ENCODE measurements at places on chromosomes 11 and 22. TPM values are rescaled to one million over a fixed set of nuclear protein-coding genes. Genes with fewer than 3 reads are reported as not detected.

Gene ZBTB44
- 45.0 TPM for polyA plus RNA-seq

Gene ELFN2
- 1.9 TPM for polyA plus RNA-seq

Gene SLC22A6
- polyA plus RNA-seq = 19.9 TPM

Gene CNIH2
- polyA plus RNA-seq = 4.2 TPM

Gene OR51I1
- polyA plus RNA-seq = not detected

Gene DEUP1
- 0.98 TPM for polyA plus RNA-seq

Gene KCNJ1
- 86.3 TPM for polyA plus RNA-seq

Gene CHST1
- 15.1 TPM for polyA plus RNA-seq

Gene GPHA2
- 3.1 TPM for polyA plus RNA-seq

Gene HMOX1
- 39.9 TPM for polyA plus RNA-seq

Gene MRGPRX4
- polyA plus RNA-seq = not detected

Gene MAJIN
- 0.73 TPM for polyA plus RNA-seq

Gene OR8A1
- 0.03 TPM for polyA plus RNA-seq

Gene OR52W1
- polyA plus RNA-seq = not detected

Gene FAM111B
- polyA plus RNA-seq = 12.7 TPM

Gene MRPL40
- 48.9 TPM for polyA plus RNA-seq

Gene OR52A1
- polyA plus RNA-seq = 0.05 TPM

Gene AGBL2
- 13.9 TPM for polyA plus RNA-seq

Gene PRG3
- polyA plus RNA-seq = 1.2 TPM

Gene MUC5AC
- 0.01 TPM for polyA plus RNA-seq

Gene CARD16
- 1.3 TPM for polyA plus RNA-seq

Gene C11orf16
- 1.8 TPM for polyA plus RNA-seq

Gene NNMT
- polyA plus RNA-seq = 0.44 TPM

Gene SPI1
- polyA plus RNA-seq = 6.7 TPM

Gene SHISAL1
- 2.5 TPM for polyA plus RNA-seq

Gene SLC1A2
- polyA plus RNA-seq = 0.27 TPM

Gene C11orf86
- polyA plus RNA-seq = not detected

Gene SLC17A6
- polyA plus RNA-seq = not detected

Gene P2RX6
- 2.1 TPM for polyA plus RNA-seq

Gene MS4A4E
- polyA plus RNA-seq = 1.0 TPM

Gene FLRT1
- polyA plus RNA-seq = 3.1 TPM

Gene CRYBB2
- polyA plus RNA-seq = 0.25 TPM

Gene KDM4E
- polyA plus RNA-seq = 0.18 TPM

Gene RBFOX2
- polyA plus RNA-seq = 126 TPM

Gene ROBO3
- polyA plus RNA-seq = 35.1 TPM

Gene MS4A2
- 0.08 TPM for polyA plus RNA-seq

Gene OR10D3
- not detected for polyA plus RNA-seq

Gene PNPLA3
- polyA plus RNA-seq = 1.5 TPM

Gene SF3A1
- polyA plus RNA-seq = 161 TPM

Gene THYN1
- polyA plus RNA-seq = 68.0 TPM

Gene PDE2A
- polyA plus RNA-seq = 12.7 TPM

Gene CCDC73
- polyA plus RNA-seq = 0.31 TPM

Gene MS4A6A
- polyA plus RNA-seq = 20.2 TPM

Gene EFEMP2
- polyA plus RNA-seq = 170 TPM

Gene CFAP68
- 51.3 TPM for polyA plus RNA-seq

Gene BIRC2
- polyA plus RNA-seq = 96.4 TPM

Gene GAL3ST3
- 7.0 TPM for polyA plus RNA-seq

Data from left renal cortex interstitium (tissue), 4 donors.